Ureter (tissue), 1 donor: ENCODE measurements at places on chromosomes 5 and 9. TPM values are rescaled to one million over a fixed set of nuclear protein-coding genes. Genes with fewer than 3 reads are reported as not detected.
A peak's percentile ranks its signal among the peaks of the same experiment; 100 is the strongest.

The LRRC70 gene
- 5.9 TPM for total RNA-seq

DNA sequence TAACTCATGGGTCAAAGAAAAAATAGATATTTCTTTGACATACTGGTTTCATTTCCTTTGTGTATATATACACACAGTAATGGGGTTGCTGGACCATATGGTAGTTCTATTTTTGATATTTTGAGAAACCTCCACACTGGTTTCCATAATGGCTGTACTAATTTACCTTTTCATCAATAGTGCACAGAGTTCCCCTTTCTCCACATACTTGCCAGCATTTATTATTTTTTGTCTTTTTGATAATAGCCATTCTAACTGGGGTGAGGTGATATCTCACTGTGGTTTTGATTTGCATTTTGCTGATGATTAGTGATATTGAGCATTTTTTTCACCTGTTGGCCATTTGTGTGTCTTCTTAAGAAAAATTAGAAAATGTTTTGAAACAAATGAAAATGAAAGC lies 78.4 kb upstream of the CKMT2 start:
- DNase-seq: no peak

- no peak for DNase-seq
These were observed 9.9 kb upstream of the PLEKHG4B start for GRCh38 chr5:82097-82496.

- no peak for DNase-seq
These were observed 73.5 kb downstream of the PAX5 start for GRCh38 chr9:36960575-36960955.

The FLT4 gene
- total RNA-seq: 12.1 TPM

GRCh38 chr5:74334062-74334761 lies 306.3 kb downstream of the ENC1 start:
- no peak for DNase-seq

DNA sequence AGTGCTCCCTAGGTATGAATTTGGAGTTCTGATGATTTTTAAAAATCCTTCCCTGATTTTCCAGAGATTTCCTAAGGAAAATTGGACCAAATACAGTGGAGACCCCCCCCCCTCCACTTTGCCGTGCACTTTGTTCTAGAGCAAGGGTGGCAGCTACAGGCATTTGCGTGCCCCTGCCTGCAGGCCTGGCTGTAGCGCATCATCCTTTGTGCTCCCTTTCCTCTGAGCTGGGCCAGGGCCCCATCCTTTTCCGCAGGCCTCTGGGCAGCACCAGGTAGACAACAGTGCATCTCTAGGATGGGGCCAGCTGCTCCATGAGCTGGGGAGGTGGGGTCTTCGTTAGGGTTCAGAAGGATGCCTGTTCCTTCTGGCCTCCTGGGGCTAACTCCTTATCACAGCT lies 39.6 kb downstream of the TRIO start:
- no peak for DNase-seq

- no peak for DNase-seq
These were observed 43.3 kb upstream of the ZNF622 start for GRCh38 chr5:16508730-16509531.

GRCh38 chr5:164998590-164998989 lies 1493.2 kb downstream of the MAT2B start:
- DNase-seq: no peak

GRCh38 chr5:178827636-178828035 lies 32.1 kb upstream of the ZNF354B start:
- DNase-seq: no peak

DNA sequence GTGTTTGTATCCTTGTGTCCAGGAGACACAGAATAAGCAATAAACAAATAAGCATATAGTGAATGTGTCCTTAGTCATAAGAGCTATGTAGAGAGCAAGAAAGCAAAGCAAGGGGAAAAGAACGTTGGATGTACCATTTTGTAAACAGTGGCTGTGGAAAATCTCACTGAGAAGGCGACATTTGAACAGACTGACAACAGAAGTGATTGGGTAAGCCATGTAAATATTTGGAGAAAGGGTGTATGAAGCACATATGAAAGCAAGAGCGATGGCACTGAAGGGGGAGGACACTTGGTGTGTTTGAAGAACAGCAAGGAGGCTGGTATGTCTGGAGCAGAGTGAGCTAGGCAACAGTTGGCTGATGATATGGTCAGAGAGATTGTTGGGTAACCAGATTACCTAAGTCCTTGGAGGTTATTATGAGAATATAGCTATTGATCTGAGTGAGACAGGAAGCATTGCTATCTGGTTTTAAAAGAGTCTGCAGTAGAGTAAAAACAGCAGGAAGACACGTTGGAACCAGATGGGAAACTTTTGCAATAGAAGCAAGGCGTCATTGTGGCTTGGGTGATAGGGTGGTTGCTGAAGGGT lies 115.5 kb upstream of the IL7R start:
- DNase-seq: no peak

The IFNA2 gene
- not detected for total RNA-seq

DNA sequence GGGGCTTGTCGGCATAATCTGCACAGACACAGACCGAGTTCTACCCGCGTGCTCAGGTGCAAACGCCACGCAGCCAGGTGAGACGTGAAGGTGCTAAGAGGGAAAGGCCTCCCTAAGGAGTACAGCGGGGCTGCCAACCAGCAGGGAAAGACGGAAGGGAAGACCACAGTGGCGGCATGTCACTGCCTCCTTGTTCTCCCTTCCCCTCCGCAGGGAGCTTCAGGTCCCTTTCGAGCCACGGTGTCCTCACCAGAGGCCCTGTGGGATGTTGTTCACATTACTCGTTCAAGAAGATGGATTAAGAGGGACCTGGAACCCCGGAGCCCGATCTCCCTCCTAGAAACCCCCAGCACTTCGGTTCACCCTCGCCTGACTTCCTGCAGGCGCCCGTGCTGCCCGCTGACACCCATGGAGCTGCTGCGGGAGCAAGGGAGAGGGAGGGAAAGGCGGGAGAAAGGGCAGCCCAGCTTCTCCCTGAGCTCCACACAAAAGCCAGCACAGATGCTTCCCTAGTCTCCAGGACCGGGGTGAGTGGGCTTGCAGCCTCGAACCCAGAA lies 686 bp downstream of the BRD9 start:
- DNase-seq: no peak

GRCh38 chr9:16771356-16771755 lies 99.1 kb downstream of the BNC2 start:
- no peak for DNase-seq

DNA sequence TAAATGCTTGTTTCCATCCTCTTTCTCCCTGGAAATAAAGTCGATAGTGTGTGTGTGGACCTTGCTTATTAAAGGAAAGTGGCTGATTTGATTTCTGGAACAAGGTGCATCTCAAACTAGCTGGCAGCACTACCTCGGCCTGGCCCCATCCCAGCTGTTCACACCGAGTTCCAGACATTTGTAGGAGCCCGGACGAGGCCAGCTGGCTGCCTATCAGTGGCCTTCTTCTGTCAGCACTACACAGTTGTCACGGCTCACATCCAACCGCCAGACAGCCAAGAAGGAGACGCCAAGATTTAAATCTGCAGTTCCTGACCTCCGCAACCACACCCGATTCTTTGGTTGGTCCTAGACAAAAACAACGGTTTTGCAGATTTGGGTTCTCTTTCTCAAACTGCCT lies 63.6 kb downstream of the PALM2AKAP2 start:
- DNase-seq: no peak

DNA sequence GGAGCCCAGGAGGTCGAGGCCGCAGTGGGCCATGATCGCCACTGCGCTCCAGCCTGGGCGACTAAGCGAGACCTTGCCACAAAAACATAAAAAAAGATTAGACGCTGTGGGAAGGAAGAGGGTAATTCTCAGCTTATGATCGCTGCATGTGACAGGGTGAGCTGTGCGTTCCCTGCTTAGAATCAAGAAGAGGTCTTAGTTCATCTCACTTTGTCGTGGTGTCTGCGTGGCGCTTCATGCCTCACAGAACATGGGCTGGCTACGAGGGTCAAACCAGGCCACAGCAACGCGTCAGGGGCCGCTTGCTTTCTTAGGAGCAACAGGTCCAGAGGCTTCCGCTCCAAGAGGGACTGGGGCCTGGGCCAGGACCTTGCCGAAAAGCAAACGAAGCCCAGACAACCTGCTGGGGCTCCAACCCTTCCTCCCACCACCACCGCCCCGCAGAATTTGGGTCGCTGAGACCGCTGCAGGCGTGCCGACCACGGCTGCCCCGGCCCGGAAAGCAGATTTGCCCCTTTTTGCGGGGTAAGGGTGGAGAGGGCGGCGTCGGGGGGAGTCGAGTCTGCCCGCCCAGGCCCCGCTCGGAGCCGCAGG lies 10.0 kb upstream of the GRIN1 start:
- DNase-seq: no peak

GRCh38 chr5:9278921-9279603 lies 266.8 kb downstream of the SEMA5A start:
- DNase-seq: no peak

The TMED9 gene
- 137 TPM for total RNA-seq

The ST8SIA4 gene
- total RNA-seq: 6.5 TPM

GRCh38 chr5:219460-219863 lies 1.3 kb downstream of the SDHA start:
- DNase-seq: no peak

GRCh38 chr5:154110716-154111115 lies 71.9 kb downstream of the MFAP3 start:
- no peak for DNase-seq

The FOXD4L3 gene
- not detected for total RNA-seq

The TMOD1 gene
- total RNA-seq: 29.3 TPM

The STPG3 gene
- total RNA-seq: not detected

The SHC3 gene
- total RNA-seq: 4.7 TPM

DNA sequence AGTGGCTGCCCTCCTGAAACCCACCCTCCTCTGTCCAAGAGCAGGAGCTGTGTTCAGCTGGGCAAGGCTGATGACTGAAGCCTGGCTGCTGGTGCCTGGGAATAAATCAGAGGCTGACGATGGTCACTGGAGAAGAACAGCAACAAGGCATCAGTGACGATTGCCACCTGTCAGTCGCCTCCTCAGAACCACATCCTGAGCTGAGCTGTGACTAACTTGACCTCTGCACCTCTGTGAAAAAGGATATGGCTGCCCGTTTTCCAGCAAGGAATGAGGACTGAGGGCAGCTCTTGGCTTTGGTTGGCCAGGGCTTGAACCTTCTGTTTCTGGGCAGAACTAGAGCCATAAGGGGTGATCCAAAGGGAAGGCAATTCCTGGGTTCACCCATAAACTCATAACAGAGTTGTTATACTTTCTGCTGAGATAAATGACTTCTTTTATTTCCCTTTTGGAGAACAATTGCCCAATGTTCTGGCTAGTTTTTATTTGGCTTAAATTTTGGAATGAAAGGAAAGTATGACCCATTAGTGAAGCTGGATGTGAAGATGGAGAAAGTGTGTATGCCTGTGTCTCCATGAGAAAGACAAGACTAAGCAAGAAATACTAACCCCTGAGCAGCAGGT lies 40.1 kb downstream of the TRIP13 start:
- peak; percentile 41 for DNase-seq

GRCh38 chr5:171323007-171323406 lies 14.0 kb downstream of the TLX3 start:
- DNase-seq: no peak

GRCh38 chr5:156025656-156026055 lies 301.3 kb upstream of the SGCD start:
- DNase-seq: no peak

- DNase-seq: no peak
These were observed 282.1 kb downstream of the NFIB start for GRCh38 chr9:14031810-14032209.

The PTGDS gene
- 111 TPM for total RNA-seq

The ADCY2 gene
- total RNA-seq: 13.1 TPM

GRCh38 chr9:2761424-2761823 lies 44.1 kb downstream of the KCNV2 start:
- no peak for DNase-seq

GRCh38 chr5:2802693-2803365 lies 51.4 kb upstream of the IRX2 start:
- DNase-seq: no peak

The SLC27A6 gene
- 7.1 TPM for total RNA-seq

DNA sequence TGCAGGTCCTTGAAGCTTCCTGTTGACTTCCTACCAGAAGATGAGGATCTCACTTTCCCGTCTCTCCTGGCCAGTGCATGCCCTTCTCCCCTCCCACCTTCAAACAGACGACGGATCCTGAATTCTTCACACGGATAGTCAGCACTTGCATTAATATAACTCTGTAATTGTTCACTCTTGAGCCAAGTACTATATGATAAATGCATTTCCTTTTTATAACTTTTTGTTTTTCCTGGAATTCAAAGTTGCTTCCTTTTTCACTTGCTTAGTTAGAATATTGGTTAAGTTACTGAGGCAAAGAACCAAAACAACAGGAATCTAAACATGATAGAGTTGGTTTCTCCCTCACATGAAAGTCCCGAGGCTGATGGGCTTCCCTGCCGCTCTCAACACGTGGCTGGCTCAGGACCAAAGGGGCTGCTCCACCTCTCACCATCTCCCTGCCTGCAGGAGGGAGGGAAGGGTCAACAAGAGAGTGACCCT lies 20.2 kb upstream of the EGFL7 start:
- DNase-seq: no peak

DNA sequence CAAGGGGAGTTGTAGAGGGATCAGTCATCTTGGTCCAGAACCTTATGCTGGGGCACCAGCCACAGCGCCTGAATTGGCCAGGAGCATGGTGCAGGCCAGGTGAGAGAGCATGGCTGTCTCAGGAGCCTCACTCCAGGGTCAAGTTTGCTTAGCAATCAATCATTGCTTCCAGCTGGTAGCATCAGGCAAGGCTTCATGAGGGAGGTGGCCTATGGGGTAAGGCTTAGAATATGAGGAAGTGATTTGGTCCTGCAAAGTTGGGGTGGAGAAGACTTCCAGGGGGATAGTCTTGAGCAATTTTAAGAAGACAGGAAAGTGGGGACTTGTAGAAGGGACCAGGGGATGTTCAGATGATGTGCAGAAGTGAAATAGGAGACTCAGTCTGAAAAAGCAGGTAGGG lies 53.9 kb upstream of the PITX1 start:
- no peak for DNase-seq

The PCDHGC5 gene
- 2.8 TPM for total RNA-seq

GRCh38 chr9:93118863-93119702 lies 15.0 kb downstream of the NINJ1 start:
- DNase-seq: peak; percentile 41

DNA sequence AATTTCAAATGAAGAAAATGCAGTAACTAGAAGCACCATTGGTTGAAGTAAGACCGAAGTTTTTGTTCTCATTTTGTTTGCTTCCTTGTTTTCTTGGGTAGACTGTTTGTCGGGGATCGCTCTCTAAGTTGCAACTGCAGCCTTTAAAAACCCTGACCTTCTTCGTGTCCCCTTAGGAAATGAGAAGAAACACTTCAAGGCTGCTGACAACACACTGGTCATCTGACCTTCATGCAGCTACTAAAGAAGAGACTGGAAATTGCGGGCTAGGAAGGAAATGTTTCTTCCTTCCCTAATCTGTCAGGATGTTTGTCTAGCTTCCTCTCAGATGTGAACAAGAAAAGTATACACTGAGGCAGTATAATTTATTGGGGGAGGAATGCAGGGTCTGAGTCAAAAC lies 50.7 kb upstream of the CHSY3 start:
- no peak for DNase-seq

- no peak for DNase-seq
These were observed 74.9 kb upstream of the SELENOP start for GRCh38 chr5:42886635-42887034.

GRCh38 chr5:172380987-172381643 lies 73.2 kb downstream of the SH3PXD2B start:
- DNase-seq: no peak

GRCh38 chr9:89212171-89212570 lies 33.6 kb upstream of the SHC3 start:
- DNase-seq: no peak

GRCh38 chr5:142998316-142999020 lies 228.3 kb downstream of the ARHGAP26 start:
- DNase-seq: no peak
